Activated T-helper 1 cell treated with anti-CD3 and anti-CD28 coated beads, Interleukin-2, amount 50 U/mL, for 16 hours (primary cell): ENCODE measurements at places on chromosomes 3 and 15.

GRCh38 chr15:41495736-41496599 lies 2.3 kb downstream of the ITPKA start:
- DNase-seq, result no peak

- no peak for DNase-seq
Observed at GRCh38 chr3:182914341-182914740, 66.0 kb downstream of the DCUN1D1 start.

DNA sequence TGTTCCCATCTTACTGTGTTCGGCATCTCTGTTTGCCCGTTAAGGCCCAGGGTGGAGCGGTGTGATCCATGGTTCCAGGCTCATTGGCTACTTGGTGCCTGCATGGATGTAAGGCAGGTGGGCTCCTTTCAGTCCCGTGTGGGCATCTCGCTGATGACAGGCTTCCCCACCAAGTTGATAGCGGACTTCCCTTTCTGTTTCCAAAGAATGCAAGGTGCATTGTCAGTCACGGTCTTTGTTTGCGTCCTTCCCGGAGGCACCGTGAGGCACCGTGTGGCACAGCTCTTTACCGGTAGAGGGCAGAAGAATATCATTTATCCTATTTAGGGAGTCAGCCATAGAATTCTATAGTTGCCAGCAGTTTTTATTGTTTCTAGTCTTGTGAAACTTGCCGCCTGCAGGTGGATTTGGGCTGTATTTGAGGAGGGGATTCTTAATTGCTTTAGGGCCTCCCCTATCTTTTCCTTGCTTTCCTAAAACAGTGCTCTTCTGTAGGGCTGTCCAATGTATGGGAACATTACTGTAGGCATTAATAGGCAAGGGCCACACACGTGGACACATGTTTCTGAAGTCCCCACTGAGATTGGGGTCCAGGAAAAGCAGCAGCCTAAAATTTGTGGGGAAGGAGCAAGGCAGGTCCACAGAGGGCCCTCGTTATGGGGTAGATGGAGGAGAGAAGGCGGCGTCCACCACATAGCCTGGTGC lies 244.1 kb downstream of the SLCO3A1 start:
- no peak for DNase-seq

- no peak for DNase-seq
Observed at GRCh38 chr3:119413603-119414280, 49.7 kb downstream of the TMEM39A start.

DNA sequence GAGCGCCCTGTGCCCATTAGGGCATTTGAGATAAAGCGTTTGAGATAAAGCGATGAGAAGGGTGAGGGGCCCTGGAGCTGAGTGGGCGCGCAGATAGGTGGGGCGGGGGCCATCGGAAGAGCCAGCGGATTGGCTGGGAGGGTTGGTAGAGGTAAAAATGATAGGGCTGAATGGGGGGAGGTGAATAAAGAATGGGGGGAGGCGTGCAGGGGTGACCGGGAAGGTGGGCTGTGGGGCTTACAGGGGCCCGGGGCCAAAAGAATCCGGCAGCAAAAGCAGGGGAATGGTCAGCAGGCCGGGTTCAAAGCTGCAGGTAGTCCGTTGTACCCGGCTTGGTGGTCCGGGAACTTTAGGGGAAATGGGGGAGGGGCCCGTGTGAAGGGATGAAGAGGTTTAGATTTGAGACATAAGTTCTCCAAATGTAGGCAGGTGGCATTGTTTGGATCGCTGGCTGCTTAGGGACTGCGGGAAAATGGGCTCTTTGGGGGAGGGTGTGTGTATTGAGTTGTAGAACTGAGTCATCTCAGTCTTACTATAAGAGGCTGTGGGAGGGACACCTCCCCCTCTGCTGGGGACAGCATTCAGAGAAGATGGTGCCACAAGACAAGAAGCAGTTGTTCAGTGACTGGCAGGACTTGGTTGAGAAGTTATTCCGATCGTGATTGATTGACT lies 610 bp downstream of the ARID3B start:
- DNase-seq, result peak; percentile 54

GRCh38 chr15:25469377-25469776 lies 30.6 kb upstream of the UBE3A start:
- no peak for DNase-seq

- no peak for DNase-seq
Observed at GRCh38 chr3:172699031-172699430, 11.8 kb downstream of the NCEH1 start.

DNA sequence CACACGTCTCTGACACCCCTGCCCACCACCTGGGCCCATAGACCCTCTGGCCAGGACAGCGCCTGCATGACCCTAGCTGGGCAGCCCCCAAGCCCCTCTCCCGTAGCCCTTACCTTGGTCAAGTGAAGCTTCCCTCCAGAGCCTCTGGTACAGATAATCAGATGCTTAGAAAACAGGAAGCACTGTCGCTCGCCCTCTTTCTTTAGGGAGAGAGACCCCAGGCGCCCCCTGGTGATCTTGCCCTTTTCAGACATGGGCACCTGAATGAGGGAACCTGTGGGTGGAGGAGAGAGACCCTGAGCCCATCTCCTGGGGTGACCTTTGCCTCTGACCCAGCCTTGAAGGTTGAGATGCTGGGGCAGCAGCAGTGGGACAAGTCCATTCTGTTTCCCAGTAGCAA lies 65.4 kb downstream of the RASGRF1 start:
- no peak for DNase-seq

DNA sequence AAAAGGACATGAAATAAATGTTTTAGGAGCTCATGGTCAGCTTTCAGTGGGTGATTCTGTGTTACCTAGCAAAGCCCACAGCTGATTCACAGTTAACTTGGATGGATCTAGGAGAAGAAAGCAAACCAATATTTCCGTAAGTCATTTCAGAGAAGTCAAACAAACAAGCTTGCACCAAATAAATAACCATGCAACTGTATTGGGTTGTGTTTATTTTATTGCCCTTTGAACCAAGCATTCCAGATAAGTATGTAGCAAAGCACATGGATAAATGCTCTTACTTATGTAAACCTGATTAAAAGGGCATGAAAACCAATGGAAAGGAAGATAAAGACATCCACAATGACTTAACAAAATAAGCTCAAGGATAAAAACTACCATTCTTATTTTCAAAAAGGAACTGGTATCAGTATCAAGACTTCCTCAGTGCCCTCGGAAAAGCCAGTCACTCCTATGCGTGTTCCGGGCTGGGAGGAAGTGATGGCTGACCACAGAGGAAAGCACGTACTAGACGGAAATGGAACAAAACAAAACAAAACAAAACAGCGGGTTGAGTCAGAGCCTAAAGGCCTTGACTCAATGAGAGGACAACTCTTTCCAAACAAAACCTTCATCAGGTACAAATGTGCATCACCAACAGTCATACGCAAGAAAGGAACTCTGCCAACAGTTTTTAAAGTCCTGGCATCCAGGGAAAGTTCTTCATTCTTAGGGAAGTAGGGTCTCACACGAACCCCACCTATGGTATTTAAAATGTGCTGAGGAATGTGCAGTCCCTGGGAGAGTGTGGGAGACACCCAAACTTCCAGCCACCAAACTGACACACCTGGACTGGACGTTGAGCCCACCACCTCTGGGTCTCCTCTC lies 103.3 kb downstream of the SNRK start:
- peak; percentile 50 for DNase-seq
